Thoracic aorta (tissue), 2 donors: ENCODE measurements at places on chromosomes 6 and 20.

- no peak for DNase-seq
Measured at GRCh38 chr6:39951716-39952115, 17.5 kb upstream of the MOCS1 start.

DNA sequence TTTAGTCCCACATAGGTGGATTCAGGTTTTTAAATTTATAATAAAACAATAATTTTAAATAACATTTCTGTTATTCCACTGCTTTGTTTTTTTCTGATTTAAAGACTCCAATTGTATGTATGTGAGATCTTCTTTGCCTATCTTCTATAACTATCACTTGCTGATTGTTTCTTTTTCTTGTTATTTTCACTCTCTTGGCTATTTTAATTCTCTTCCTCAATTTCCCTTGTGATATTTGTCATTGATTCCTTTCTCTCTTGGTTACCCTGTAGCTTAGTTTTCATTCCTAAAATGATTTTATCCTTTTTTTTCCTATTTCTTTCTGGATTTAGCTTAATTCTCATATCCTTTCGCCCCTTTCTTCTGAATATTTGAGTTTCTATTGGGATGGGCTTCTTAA is 227.3 kb upstream of the TENT5A start:
- DNase-seq = no peak

DNA sequence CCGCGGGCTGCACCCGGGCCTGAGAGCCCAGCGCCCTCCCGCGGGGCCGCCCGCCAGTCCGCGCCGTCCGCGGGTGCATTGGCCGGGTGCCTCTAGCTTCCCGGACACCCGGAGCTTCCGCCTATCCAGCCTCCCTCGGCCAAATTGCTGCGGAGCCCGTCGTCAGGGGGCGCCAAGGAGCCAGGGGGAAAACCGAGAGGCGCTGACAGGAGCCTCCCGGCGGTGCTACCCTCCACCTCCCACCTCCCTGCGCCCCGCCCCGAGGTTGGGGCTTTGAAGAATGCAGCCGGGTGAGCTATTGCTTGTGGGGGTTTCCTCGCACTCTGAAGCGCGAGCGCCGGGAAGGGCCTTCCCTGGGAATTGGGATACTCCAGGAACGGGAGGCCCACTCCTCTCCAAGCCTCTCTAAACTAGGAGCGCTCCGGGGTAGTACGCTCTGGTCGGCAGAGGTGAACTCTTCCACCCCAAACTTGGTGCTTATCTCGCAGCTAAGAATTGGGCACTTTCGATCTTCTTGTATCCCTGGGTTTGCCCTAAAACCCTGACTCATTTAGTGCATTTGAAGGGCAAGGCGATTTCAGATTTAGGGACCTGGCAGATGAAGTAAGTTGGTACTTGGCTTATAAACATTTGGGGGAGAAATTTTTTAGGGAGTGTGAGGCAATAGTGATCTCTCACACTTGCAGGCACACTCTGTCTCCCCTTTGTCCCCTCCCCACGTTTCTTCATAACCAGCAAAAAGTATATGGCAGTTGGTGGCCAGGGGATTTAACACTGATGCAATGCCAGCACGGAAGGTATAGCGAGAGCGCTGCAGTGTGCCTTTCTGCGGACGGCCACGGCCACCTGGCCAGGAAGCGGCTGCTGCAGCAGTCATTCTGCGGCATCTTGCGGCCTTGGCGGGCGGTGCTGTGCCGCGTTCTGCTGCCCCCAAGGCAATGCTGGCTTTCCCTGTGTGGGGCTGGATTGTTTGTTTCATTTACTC is 556 bp downstream of the BEND6 start:
- peak; percentile 35 for DNase-seq

DNA sequence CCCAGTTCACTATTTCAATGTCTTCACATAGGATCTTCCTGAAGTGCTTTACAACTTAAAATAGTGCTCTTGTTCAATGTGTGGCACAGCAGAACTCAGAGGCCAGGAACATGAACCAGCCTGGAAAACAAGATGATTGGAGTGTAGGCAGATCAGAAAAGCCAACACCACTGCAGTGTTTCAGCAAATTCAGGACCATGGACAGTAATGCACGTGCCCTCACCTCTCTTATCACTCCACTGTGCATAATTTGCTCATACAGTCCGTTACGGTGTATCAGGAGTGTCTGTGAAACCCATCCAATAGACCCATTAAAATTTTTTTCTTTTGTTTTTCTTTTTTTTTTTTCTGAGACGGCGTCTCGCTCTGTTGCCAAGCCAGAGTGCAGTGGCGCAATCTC is 27.6 kb upstream of the HACE1 start:
- no peak for DNase-seq

DNA sequence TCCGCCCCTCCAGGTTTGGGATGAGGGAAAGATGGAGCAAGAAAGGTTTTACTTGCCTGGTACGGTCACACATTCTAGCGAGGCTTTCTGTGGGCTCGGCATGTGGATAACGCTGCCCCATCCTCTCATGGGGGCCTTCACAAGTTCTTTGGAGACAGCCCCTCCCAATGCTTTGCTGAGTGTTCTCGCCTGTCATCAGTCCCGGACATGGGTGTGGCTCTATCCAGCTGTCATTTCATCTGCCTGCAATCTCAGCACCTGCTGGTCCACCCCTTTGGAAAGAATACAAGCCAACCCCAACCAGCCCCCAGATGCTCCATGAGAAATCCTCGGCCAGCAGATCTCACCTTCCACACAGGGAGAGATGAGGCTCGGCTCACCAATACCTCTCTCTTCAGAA is 30.3 kb upstream of the MDGA1 start:
- DNase-seq = no peak

DNA sequence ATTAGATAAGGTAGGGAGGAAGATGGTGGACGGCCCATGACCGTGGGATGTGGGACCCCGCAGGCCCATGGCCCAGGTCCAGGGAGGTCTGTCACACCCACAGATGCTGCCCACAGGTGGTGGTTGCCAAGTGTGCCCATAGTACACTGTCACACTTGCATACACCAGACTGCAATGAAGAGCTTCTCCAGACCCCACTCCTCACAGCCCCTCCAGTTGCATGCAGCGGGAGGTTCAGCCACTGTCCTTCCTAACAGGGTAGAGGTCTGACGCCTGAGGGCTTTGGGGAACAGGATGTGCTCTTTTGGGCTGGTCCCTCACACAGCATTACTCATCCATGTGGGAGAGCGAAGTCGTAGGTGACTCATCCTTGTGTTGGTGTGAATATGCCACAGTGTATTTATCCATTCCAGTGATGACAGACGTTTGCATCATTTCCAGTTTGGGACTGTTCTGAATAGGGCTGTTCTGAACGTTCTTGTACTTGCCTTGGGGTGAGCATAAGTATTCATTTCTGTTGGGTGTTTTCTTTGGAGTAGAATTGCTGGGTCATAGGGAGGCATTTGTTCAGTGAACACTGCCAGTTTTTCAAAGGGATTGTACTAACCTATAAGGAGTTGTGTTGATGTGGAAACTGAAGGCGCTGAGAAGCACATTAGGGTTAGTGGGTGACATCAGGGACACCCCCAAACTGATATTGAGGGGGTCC is 10.1 kb upstream of the PYGB start:
- peak; percentile 81 for DNase-seq

GRCh38 chr6:150695652-150696051 is 96.0 kb downstream of the PLEKHG1 start:
- DNase-seq = no peak

- DNase-seq = no peak
Measured at GRCh38 chr6:89689732-89690131, 51.2 kb upstream of the LYRM2 start.

DNA sequence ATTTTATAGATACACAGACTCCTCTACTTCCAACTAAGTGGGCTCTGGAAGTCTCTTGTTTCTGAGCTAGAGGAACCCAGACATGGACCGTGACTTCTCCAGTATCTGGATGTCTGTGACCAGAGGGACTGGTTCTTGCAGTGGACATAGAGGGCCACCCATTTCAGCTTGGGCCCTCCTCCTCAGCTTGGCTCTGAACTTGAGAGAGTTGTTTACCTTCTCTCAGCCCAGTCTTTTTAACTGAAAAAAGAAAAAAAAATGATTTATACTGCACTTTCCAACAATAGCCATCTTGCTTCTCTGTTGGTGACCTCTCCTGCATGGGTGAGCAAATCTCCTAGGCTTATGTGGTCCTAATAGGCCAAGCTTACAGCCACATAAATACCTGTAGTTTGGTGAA is 60.3 kb upstream of the TMEM181 start:
- DNase-seq = no peak

DNA sequence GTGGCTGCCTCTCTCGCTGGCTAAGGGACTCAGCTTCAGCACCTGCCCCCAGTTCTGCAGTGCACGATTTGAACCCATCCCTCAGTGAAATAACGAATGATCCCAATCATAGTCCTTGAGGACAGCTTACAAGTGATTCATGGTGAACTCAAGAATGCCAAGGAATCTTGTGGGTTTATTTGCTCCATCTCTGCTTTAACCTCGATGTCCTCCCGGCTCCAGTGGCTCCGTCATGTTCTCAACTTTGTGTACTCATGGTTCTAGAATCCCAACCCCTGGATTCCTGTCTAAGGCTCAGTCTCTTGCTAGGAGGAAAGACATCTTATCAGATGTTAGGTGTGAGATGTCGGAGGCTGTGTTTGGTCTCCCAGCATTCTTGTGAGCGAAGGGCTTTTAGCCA is 29.0 kb upstream of the GTSF1L start:
- no peak for DNase-seq

DNA sequence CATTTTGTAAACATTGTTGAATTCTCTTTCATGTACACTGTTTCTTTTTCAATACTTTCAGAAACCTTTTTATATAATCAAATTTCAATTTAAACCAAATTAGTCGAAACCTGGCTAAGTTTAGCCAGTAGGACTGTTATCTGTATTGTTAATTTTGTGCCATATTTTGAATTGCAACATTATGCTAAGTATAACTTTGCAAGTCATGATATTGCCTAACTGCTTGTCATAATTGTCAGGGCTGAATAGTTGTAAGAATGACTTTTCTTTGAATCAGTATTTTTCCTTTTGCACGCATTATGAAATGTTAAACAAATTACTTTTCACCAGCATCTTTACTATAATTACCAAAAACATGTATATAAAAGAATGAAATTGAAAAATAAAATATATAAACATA is 82.7 kb downstream of the SAMD3 start:
- no peak for DNase-seq

- no peak for DNase-seq
Measured at GRCh38 chr6:1832844-1833787, 223.4 kb downstream of the FOXC1 start.

- DNase-seq = no peak
Measured at GRCh38 chr6:169839898-169840631, 88.6 kb downstream of the ERMARD start.

- DNase-seq = no peak
Measured at GRCh38 chr20:35326021-35326739, 34.0 kb upstream of the FAM83C start.

DNA sequence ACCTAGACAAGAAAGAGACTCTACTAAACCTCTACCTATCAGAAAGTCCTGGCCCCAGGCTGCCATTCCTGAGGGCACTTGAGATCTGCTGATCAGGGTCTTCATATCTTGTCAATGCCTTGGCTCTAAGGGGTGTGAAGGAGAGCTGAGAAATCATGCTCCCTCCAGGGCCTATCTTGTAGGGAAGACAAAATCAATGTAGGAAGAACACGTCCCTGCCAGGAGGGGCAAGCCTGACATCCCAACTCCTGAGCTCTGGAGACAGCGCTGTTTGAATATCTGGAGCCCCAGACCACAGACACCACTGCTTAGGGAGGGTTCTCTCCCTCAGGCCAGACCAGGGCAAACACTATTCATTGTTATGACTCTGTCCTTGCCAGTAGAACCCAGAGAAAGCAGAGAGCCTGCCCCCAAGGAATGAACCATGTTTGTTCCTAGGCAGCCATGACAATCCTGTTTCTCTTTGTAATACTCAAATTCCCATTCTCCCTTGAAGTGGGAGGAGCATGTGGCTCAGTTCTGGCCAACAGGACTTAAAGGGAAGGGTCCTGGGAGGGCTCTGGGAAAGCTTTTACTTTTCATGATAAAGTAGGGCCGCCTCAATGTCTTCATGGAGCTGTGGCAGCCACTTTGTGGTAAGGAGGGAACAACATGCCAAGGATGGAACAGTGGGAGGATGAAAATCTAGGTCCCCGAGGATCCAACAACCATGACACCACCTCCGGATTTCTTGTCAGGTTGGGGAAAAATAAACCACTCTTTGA is 1.8 kb upstream of the FASTKD5 start:
- no peak for DNase-seq

DNA sequence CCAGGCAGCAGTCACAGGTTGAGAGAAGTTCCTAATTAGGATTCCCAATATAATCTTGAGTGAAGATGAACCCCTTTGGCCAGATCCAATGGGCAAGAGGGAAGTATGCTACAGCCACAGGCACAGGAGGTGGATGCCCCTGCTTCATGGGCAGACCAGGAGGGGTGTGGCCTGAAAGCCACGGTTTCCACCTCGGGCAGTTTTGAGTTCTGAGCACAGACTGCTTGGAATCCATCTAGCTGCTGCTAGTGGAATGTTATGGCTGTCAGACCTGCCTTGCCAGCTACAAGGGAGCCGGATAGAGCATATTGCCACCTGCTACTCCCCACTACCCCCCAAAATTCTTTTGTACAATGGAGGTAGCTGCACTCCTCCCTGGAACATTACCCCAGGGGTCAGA is 672.9 kb downstream of the HACE1 start:
- DNase-seq = no peak

DNA sequence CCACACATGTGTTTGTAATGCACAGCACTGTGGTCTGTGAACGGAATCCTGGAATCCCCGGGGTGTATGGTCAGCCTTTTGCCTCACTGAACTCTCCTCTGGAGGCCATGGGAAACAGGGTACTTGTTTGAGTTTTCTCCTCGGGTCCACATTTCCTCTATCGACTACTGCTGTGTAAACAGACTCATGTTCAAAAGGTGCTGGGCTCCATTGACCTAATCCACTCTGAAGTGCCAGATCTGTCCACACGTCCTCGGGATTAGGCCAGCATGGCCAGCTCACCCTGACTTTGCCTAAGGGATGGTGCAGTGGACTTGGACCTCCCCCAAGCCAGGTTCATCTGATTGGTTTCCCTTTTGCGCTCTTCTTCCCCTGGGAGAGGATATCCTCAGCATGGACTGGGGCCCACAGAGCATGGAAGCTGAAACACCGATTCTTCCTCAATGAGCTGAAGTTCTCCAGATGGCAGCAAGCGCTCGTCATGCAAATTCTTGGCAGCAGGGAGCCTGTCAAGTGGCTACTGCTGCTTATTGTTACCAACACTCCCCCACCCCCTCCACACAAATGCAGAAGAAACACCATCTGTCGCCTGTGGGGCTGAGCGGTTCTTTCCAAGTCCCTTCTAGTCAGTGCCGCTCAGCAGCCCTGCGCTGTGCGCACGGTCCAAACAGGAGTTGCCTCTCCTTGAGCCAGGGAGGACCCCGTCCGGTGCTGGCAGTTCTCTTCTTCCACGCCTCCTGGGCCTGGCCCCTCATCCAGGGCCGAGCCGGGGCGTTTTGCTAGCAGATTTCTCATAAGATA is 292.6 kb upstream of the MARCKS start:
- peak; percentile 2 for DNase-seq

- DNase-seq = no peak
Measured at GRCh38 chr6:123945386-123945785, 141.7 kb downstream of the NKAIN2 start.

GRCh38 chr20:48685300-48685699 is 142.5 kb downstream of the PREX1 start:
- DNase-seq = no peak
